Left colon (tissue), 2 donors: ENCODE measurements at places on chromosomes 6 and 20. TPM values are rescaled to one million over a fixed set of nuclear protein-coding genes. Genes with fewer than 3 reads are reported as not detected.

DNA sequence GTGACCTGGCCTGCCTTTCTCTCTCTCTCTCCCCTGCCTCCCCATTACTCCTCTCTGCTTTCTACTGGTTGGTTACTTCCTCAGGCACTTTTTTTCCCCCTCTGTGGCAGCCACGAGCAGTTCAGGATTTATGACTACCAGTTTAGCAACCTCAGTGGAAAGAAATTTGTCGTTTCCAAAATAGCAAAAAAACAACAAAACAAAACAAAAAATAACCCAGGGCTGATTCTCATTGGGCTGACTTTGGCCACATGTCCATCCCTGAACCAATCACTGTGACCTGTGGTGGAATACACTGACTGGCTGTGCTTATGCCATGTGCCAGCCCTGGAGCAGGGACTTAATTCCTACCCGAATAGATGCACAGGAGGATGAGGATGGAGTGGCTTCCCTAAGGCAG, 137.4 kb downstream of the TFAP2C start:
- no peak for DNase-seq

GRCh38 chr6:125165256-125165655, 11.7 kb downstream of the TPD52L1 start:
- no peak for DNase-seq

DNA sequence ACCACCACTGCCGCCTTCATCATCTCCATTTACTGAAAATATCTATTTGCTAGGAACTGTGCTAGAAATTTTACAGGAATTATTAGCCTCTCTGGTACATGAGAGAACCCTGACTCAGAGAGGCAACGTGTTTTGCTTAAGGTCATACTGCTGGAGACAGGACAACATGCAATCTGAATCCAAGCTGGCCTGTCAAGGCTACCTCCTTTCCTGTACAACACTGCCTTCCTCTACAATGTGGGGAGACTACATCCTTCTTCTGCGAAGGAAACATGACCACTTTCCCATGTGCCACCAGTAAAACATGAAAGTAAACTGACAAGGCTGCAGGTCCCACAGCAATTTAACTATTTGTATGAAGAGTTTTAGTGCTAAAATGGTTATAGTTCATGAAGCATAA, 200.9 kb downstream of the BACH2 start:
- no peak for DNase-seq

DNA sequence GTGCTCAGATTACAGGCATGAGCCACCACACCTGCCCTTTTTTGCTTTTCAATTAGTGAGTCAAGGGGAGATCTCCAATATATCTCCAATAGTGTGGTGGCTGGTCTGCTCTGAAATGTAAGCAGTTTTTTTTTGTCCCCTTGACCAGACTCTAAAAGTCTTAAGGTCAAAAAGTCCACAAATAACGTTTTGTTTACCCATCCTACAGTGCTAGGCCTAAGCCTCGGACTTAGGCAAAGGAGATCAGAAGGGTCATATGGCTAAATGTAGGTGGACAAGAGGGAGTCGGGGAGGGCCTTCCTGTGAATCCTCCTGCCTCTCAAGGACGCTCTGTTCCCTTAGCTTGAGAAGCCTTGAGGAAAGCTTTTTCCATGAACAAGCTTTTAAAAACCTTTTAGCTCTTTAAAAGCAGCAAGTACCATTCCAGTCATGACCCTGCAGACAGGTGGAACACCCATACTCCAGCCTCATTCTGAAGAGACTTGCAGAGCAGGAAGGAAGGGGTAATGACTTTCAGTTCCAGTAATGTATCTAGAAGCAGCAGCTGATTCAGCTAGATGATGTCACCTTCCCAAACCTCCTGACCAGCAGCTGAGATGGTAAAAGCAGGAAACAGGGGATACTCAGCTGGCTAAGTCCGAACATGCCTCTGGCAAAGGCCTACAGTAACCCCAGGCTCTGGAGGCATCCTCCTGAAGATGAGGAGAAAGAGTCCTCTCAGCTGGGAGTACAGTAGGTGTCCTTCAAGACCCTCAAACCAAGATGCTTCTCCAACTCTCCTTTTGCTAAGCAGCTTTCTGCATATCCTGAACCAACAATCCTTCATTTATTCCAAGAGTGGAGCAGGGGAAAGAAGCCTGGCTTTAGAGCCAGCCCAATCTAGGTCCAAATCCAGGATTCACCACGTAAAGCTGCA, 23.6 kb downstream of the BCL2L1 start:
- DNase-seq = no peak

DNA sequence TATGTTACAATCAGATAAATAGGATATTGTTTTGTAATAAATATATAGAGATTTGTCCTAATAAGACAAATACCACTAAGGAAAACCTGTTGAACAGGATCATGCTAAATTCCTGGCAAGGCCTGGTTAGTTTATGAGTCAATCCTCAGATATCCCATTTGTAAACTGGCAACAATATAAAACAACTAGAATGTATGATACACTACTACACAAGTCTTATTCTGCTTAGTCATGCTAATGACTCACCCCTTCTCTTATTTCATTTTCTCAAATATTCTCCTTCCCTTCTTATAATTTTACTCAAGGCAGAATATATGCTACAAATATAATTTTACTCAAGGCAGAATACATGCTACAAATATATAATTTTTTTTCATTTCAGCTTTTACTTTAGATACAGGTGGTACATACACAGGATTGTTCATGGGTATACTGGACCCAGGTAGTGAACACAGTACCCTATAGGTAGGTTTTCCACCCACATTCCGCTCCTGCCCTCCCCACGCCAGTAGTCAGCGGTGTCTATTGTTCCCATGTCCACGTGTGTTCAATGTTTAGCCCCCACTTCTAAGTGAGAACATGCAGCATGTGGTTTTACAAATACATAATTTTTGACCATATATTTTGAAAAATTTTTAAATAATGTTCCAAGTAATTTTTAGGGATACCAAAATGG, 6.3 kb downstream of the OSER1 start:
- DNase-seq = no peak

DNA sequence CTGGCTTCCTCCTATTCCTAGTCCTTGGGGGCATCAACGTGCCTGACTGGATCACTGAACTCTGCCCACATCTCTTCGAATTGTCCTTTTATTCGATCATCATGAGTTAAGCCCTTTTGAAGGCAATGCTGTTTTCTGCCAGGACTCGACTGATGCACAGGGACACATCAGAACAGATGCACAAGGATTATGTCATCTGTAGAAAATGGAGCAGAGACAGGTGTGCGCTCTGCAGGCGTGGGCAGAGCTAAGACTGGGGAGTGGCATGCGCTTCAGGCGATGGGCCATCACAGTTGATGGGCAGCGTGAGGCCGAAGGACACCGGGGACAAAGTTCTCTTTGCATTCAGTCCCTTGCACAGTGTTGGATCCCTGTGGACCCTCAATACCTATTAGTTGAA, 13.1 kb downstream of the GABRR1 start:
- DNase-seq = no peak

DNA sequence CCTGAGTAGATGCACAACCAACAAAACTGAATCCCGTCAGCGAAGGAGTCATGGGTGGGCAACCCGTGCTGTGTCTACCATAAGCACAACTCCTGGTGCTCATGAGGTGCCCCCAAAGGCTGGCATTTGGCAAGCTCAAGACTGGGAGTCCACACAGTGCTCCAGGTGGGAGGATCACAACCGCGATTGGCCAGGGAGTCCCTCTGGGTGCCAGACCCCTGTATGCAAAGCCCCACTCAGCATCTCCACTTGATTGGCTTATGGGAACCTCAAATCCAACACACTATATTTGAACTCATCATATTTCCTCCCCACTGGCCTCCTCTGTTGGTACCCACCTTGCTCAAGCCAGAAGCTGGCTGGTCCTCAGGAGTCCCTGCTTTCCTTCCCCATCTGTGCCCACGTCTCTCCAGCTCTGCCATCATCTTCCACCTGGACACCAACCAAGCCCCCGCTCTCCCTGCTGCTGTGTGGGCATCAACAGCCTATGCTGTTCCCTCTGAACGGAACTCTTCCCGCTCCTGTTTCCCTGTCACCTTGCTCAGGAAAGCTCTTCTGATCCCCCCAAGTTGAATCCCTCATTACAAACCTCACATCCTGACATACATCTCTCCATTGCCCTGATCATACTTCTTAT, 142.3 kb upstream of the PTPN1 start:
- DNase-seq = no peak

- DNase-seq = no peak
These were observed 250.3 kb downstream of the TTLL2 start for GRCh38 chr6:167575158-167575696.

DNA sequence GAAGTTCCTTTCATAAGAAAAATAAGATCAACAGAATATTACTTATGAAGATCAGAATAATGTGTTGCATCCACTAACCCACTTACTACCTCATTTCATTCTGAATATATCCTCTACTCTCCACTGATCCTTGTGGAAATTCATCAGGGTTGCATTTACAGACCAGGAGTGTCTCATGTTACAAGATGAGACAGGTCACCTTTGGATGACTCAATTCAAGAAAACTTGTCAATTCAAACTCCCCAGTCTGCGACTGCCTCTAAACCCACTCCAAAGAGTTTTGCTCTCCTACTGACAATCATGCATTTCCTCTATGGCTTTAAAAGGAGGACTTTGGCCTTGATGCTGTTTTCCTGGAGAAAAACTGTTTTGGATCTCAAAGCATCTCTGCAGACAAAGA, 68.4 kb downstream of the ID4 start:
- DNase-seq = no peak

DNA sequence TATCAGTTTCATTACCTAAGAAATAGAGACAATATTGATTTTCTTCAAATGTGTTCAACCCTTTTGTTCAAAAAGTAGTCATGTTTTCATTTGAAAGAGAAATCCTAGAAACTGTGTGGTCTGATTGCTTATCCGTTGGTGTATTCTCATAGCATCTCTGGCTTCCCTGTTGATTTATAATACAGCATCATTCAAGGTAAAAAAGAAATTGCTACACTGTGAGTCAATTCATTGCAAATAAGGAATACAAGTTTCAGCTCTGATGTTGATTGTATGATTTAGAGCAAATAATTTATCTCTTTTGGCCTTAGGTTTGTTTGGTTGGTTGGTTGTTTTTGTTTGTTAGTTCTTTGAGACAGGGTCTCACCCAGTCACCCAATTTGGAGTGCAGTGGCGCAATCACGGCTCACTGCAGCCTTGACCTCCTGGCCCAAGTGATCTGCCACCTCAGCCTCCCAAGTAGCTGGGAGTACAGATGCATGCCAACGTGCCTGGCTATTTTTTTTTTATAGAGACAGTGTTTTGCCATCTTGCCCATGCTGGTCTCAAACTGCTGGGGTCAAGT, 185.5 kb upstream of the TNFAIP3 start:
- DNase-seq = no peak

- DNase-seq = no peak
These were observed 18.3 kb downstream of the RTN4IP1 start for GRCh38 chr6:106611030-106611429.

GRCh38 chr6:131565056-131565455, 8.0 kb upstream of the ARG1 start:
- DNase-seq = no peak

- no peak for DNase-seq
These were observed 55.0 kb upstream of the DACT2 start for GRCh38 chr6:168374541-168375071.

DNA sequence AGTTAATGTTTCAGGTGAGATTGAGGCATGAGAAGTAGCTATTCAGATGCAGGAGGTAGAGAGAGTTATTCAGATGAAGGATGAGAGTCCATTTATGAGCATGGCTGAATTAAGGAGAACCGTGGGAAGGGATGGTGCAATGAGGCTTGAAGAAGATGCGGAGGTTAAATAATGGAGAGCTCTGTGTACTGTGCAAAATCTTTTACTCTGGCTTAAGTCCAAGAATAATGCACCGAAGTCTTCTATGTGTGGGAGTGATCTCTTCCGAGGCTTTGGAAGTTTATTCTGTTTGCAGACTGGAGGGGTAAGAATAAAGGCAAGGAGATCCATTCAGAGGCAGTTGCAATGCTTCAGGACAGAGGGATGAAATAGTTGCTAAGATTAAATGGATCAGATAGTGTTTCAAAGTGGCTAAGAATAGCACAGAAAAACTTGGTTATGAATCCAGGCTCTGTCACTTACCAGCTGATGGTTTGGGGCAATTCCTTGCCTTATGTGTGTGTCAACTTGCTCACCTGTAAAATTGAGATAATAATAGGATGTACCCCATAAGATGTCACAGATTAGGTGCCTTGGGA, 467.1 kb downstream of the HDGFL1 start:
- DNase-seq = no peak

- no peak for DNase-seq
These were observed 123.8 kb upstream of the TMEM170B start for GRCh38 chr6:11413728-11414127.

DNA sequence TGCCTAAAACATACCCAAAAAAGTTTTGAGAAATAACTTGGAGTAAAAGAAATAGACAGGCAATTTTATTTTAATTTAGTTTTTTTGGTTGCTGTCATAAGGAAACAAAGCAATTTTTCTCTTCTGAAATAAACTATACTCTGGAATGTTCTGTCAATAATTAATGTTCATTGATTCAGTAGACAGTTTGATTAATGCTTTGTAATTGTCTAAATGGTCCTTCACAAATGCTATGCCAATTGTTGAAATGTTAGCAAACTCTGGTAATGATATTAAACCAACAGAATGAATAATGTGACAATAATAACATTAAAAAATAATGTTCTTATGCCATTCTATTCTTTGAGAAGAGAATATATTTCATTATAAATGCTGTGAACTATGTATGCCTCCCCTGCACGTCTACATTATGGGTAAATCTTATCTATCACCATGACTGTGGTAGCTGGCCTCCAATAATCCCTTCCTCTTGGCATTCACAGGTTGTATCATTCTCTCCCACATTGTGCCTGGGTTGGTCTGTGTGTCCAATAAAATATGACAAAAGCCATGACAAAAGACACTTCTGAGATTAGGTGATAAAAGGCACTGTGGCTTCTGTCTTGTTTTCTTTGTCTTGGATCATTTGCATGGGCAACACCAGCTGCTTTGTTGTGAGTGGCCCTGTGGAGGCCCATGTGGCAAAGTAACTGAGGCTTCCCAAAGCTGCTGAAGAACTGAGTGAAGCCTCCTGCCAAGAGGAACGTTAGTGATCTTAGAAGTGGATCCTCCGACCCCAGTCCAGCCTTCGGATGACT, 25.1 kb downstream of the IL20RA start:
- no peak for DNase-seq

DNA sequence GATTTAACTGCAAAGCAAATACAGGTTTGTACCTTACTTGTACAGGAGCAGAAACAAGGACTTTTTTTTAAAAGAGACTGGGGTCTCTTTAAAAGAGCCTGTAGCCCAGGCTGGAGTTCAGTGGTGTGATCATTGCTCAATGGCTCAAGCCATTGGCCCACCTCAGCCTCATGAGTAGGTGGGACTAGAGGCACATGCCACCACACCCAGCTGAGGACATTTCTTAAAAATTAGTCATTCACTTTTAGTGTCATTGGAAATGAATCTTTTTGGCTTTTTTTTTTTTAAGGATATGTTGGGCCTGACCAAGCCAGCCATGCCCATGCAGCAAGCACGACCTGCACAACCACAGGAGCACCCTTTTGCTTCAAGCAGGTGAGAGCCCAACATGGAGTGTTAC, 16.9 kb downstream of the SEC23B start:
- no peak for DNase-seq

TXLNB gene
- 0.14 TPM for total RNA-seq

ADGRF4 gene
- 2.0 TPM for total RNA-seq

KIF25 gene
- 0.27 TPM for total RNA-seq

TRIM10 gene
- 6.3 TPM for total RNA-seq

SLC17A1 gene
- not detected for total RNA-seq

LY6G6F gene
- total RNA-seq = not detected

ENPP4 gene
- 19.1 TPM for total RNA-seq

INSM1 gene
- total RNA-seq = 5.5 TPM
